CD4-positive, alpha-beta memory T cell (primary cell): ENCODE measurements at places on chromosomes 2 and 18. TPM values are rescaled to one million over a fixed set of nuclear protein-coding genes. Genes with fewer than 3 reads are reported as not detected.

DES gene
- total RNA-seq, result not detected

GRCh38 chr2:223365158-223365679 lies 236.9 kb downstream of the SCG2 start:
- no peak for DNase-seq

- no peak for DNase-seq
Observed at GRCh38 chr2:16238001-16238761, 297.8 kb downstream of the MYCN start.

- no peak for DNase-seq
Observed at GRCh38 chr18:801137-801536, 10.9 kb downstream of the YES1 start.

GRCh38 chr2:27143285-27143684 lies 4.1 kb upstream of the PRR30 start:
- no peak for DNase-seq
